Germinal center (tissue), 1 donor: ENCODE measurements at places on chromosomes 5 and 9.

DNA sequence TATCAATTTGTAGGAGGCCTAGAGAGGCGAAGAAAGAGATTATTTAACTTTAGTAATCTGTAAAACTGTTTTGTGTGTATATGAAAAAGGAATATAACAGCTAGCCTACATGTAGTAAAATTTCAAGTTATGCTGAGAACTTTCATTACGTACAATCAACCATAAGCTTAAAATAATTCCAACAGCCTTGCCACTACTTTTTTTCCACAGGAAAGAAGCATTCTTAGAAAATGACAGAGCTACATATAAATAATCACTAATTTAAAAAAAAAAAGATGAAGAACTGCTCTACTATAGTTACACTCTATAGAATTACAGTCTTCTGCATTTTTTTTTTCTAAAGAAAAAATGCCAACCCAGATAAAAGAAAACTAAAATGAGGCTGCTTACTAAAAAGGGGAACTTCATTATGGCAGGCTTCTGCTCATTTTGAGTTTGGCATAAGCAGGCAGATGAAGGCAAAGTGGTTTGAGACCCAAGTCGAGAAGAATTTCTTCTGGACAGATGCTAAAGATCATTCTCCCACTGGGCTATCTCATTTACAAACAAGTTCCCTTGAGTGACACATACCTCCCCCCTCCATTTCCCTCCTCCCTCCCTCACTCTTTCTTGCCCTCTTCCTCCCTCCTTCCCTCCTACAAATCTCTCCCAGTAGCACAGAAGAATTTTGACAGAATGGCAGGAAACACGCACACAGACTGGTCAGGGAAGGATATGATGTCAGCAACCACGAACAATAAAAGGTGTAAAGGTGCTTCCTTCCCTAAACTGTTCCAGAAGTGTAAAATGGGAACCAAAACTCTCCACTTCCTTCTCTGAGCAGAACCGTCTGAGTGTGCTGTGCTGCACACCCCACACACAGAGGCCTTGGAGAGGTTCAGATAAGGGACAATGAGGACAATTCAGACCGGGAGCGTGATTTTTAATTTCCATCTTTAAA, 56.1 kb downstream of the MEF2C start:
- peak; percentile 34 for DNase-seq

GRCh38 chr5:170405817-170406216, 16.6 kb upstream of the KCNMB1 start:
- no peak for DNase-seq

DNA sequence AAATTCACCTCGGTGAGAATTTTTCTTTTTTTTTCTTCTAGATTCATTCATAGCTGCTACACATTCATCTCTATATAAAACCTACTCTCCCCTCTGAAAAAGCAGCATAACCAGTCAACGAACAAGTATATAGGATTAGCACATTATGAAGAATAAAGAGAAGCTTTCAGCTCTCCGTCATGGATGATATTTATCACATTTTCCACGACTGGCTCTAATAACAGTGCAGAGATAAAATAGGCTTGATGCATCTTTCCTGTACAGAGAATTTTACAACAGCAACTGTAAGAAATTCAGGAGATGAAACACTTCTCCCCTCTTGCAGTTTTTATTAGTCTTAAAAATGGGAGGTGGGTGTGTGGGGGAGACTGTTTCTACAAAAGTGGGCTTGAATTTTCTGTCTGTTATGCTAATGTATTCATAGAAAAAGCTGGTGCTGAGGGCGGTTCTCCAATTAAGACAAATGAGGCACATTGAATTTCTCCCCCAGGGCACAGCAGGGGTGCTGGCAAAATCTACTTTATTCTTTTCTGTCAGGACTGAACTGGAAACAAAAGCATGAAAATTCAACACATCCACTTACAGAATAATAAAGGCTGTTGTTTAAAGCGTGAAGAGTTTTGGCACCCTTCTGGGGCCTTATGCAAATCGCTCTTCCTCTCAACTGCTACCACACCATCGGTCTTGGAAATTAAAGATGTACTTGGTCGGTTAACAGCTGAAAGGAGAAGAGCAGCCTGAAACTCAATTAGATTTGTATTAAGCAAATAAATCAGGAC, 233.9 kb upstream of the ZNF608 start:
- peak; percentile 69 for DNase-seq

DNA sequence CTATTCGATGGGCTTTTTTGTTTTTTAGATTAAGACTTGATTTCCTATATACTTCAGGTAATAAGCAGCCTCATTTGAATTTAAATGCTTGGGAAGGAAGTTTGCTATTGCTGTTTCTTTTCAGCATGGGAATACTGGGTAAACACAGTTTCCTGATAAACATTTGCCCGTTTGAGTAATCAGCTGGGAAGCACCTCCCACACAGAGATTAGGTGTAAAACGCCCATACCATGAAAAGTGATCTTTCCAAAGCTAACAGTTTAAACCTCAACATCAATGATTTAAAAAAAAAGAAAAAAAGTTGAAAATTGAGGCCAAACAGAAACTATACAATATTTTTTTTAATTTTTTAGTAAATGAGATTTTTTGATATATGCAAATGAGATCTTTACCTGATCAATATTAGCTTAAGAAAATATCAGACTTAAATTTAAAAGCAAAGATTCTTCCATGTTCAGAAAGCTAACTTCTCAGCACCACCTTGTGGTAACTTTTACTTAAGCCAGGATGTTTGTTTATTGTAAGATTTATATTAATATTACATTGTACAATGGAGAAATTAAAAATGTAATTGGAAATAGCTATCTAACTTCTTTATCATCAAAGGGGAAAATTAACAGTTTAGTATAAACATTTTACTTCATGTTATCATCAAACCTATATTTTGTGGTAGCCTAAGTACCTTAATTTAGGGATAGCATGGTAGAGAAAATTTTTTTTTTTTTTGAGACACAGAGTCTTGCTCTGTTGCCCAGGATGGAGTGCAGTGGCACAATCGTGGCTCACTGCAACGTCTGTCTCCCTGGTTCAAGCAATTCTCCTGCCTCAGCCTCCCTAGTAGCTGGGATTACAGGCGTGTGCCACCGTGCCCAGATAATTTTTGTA, 39.8 kb downstream of the F2RL2 start:
- DNase-seq = no peak

GRCh38 chr5:98906756-98907355, 22.0 kb downstream of the CHD1 start:
- DNase-seq = no peak

GRCh38 chr5:36496471-36496870, 109.9 kb upstream of the SLC1A3 start:
- DNase-seq = no peak
